Activated CD4-positive, alpha-beta T cell treated with anti-CD3 and anti-CD28 coated beads for 4 hours (primary cell): ENCODE measurements at places on chromosomes 2 and 18.

- no peak for DNase-seq
Observed at GRCh38 chr2:173740639-173741038, 224.5 kb downstream of the SP3 start.

DNA sequence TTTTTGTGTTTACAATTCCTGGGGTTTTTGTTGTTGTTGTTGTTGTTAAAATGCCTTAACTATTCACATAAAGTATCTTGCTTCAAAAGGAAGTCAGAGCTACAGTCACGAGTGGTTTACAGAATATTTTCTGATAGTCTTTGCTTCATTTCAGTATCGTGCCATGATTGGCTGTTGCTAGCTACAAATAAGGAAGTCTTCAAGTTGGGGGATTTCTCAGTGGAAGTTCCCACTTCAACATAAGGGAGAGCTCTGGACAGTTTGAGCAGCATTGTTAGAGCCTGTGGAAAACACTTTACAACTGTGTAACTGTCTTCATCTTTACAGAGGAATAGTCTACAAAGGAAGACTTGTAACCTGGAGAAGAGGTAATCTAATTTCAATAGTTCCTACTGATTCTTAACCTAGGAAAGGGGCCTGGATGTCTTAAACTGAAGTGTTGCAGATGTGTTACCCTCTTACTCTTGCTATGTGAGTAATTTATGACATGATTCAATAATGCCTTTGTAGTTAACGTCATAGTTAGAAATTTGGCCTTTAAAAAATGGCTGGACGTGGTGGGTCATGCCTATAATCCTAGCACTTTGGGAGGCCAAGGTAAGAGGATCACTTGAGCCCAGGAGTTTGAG is 23.4 kb upstream of the TANK start:
- DNase-seq, result peak; percentile 36

DNA sequence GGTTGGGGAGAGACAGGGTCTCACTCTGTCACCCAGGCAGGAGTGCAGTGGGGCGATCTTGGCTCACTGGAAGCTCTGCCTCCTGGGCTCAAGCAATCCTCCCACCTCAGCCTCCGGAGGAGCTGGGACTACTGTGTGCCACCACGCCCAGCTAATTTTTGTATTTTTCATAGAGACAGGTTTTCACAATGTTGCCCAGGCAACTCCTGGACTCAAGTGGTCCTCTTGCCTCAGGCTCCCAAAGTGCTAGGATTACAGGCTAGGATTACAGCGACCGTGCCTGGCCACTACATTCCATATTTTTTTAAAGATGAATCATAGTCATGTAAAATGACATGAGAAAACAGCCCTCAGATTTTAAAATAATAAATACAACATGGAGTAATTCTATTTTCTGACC is 32.3 kb downstream of the CWC22 start:
- no peak for DNase-seq

- no peak for DNase-seq
Observed at GRCh38 chr18:10057401-10057893, 143.6 kb downstream of the VAPA start.

DNA sequence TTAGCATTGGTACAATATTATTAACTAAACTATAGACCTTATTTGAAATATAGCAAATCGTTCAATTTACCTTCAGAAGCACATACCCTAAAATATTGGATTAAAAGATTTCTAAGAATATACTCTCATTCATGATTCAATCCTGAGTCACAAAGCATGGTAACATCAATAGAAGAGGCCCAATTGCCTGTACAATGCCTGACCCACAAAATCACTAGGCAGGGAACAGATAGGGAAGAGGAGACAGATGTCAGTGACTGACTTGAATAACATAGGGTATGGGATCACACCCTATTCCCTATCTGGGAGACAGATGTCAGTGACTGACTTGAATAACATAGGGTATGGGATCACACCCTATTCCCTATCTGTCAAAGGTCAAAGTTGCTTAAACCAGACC is 611.6 kb upstream of the VRK2 start:
- no peak for DNase-seq

DNA sequence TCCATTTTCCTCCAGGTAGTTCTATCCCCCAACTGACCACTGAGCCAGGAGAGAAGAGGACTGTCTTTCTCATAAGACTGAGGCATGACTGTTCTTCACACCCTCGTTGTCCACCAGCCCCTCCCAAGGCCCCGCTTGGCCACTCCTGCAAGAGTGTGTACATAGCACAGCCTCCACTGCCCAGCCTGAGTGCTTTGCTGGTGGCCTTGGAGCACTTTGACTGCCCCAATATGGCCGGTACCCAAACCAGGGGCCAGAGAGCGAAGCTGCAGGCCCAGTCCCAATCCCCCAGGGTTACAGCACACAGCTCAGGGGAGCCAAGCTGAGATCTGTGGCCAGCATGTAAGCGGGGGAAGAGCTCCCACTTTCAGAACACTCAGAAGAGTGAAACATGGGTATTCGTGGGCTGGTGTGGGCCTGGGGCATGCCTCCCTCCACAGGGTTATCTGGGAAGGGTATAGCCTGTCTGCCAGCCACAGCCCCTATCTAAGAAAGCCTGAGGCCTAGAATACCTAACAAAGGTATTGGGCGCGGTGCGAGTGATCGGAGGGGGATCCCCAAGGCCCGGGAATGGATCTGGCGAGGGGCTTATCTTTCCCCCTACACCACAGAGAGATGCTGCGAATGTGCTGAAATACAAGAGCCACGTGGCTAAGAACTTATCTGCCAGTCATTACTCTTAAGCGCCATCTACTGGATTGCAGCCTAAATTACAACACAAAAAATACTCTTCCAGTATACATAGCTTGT is 163.8 kb downstream of the WDPCP start:
- no peak for DNase-seq

- DNase-seq, result no peak
Observed at GRCh38 chr2:172273910-172274571, 153.3 kb upstream of the ITGA6 start.

- DNase-seq, result no peak
Observed at GRCh38 chr18:48841381-48842258, 109.1 kb downstream of the SMAD7 start.

DNA sequence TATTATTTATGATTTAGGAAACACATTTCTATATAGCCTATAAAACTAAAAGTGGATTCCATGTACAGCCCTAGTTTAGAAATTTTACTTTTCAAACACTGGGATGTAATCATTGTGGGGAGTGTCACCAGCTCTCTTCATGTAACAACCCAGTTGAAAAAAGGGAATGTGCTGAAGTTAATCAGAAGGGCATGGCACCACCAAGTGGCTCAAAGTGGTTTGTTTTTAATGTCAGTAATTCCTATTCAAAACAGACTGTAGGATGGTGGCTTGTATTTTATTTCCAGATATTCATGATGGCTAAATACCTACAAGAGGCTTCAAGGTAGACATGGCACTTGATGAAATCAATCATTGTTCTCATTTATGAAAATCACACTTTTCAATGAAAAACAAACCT is 58.1 kb upstream of the TMEM182 start:
- no peak for DNase-seq

DNA sequence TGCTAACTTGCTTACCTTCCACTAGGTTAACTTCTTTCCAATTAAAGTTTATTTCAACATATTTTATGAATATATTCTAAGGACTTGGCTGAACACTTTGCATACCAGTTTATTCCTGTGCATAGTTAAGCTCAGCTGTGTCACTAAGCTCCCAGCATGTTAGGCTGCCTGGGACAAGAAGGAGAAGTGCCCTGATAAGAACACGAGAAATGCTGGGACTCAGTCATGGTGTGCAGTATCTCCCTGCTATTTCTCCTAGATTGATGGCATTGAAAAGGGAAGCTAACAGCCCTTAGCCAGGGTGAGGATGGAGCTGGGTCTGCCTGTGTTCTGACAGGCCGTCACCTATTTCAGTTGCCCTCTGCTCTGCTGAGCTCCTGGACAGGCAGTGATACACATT is 164.3 kb downstream of the TRABD2A start:
- no peak for DNase-seq

DNA sequence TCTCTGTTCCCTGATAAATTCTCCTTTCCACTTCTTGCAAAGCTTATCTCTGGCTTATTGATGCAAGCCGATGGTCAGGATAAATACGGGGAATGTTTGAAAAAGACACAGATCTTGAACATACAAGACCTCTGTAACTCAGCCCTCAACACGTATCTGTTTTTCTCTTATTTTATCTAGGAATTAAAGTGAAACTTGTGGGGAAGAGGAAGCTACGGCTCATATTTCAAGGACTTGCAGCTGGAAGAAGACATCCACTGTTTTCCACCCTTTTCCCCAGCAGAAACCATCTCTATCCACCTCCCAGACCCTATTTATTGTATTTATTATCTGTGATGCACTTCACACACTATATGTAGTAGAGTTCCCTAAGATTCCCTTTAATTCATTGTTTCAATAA is 98.4 kb upstream of the TANK start:
- DNase-seq, result no peak

DNA sequence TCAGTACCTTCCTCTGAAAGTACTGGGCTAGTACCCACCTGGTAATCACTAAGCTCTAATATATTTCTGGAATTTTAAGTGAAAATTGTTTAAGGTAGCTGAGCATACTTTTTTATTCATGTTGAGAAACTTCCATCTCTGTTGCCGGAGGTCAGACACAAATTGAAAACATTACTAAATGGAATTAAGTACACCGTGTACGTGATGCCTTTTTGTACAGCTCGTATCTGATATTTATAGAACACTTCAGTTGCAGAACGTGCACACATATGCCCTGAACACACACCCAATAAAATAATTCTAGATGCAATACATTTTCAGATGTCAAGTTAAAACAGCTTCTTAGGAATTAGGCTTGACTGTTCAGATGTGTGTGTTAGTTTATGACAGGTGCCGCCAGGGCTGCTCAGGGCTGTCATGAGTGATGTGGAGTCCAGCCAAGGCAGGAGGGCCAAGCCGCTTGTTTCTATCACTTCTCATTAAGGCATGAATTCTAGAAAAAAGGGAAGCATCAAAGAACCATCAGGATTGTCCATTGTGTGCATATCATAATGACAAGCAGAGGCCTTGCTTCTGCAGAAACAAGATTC is 80.9 kb upstream of the FOSL2 start:
- no peak for DNase-seq

- DNase-seq, result no peak
Observed at GRCh38 chr18:11823545-11823944, 27.7 kb upstream of the CHMP1B start.

DNA sequence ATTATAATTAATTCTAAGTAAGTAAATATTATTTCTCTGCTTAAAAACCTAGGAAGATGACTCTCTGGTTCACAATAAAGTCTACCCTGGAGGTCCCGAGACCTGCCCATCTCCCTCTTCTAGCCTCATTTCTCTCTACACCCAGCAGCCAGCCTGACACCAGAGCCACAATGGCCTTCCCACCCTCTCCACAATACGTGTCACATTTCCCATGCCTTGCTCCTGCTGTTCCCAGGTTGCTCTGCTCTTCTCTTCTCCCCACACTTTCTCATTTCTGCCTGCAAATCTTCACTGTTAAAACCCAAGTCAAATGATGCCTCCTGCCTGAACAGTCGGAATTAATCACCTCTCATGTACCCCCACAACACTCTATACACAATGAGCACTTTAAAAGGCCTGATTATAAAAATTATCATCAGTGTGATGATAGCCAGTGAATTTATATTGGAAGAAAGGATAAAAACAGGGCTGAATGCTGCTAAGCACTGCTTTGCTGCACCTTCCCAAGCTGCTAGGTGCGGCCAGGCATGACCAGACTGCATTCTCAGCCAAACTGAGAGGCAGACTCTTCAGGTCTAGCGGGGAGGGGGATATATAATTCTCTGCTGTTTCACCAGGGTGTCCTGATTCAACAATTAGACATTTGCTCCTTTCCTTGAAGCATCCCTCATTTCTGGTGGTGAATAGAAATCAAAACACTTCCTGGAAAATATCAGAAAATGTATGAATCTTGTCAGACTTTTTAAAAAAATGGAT is 160.6 kb downstream of the DTNA start:
- no peak for DNase-seq

GRCh38 chr2:63617366-63617765 is 28.6 kb downstream of the MDH1 start:
- DNase-seq, result no peak

DNA sequence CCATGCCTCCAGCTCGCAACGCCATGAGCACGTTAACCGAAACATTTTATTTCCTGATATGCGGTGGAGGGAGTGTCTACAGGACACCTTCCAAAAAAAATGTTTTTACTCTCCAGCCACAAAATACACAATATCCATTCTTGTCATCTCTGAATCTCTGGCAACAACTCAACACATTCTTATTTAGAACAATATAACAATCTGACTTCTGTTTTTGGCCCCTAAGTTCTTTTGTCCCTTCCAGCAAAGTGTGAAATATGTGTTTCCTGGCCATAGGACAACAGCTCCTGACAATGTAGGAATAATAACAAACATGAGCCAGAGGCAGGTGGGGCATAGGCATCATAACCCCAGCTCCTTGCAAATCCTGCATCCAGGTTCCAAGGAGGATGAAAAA is 163.0 kb downstream of the DDX1 start:
- DNase-seq, result no peak

GRCh38 chr2:120558847-120559246 is 176.8 kb upstream of the GLI2 start:
- no peak for DNase-seq

DNA sequence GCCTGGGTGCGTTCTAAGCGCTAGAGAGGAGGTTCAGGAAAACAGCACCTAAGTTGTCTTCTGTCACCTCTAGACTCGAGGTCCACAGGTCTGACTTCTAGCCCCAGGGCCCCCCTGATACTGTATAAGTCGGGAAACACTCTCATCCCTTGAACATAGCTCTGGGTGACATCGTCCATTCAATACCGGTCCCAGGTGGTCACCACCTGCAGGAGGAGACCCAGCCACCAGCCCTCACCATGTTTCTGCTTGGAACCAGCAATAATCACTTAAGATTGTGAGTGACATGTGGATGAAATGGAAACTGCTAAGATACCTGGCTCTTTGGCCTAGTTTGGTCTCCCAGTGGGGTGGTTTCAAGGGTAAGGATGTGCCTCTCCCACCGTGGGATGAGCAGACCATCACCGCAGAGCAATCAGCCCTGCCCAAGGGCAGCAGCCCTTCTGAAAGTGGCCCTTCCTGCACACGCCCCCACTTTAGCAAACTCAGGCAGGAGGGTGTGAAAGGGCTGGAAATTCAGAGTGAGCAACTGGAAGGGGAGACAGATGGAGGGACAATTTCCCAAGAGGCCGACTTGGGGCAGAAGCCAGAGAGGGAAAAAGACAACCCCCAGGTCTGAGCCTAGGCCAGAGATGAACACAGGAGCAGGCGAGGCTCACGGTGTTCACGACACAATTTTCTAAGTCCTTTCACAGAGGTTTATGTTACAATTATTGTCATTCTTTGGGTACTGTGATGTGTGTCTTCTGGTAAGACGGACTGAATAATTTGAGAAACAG is 95.2 kb downstream of the ZNF516 start:
- DNase-seq, result no peak

- no peak for DNase-seq
Observed at GRCh38 chr2:210177769-210178168, 6.6 kb upstream of the KANSL1L start.

GRCh38 chr2:26770986-26771586 is 7.0 kb downstream of the SLC35F6 start:
- DNase-seq, result no peak

DNA sequence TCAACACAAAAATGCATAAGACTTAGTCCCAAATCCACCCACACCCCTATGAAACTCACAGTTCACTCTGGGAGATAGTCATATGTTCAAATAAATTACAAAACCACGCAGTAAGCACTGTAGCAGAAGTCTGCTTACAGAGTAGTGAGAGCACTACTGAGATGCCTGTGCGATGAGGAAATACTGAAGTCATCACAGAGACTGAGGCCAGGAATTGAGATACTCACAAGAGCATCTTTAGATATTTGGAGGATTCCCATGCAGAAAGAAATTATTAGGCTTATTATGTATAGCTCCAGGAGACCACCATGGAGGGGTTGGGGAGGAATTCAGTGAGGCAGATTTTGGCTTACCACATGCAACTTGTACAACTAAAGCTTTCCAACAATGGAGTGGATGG is 82.3 kb downstream of the ANTXR1 start:
- no peak for DNase-seq
